Astrocyte (in vitro differentiated cells and primary cell): ENCODE measurements at places on chromosomes 5 and 9. TPM values are rescaled to one million over a fixed set of nuclear protein-coding genes. Genes with fewer than 3 reads are reported as not detected.

CCNI2 gene
- total RNA-seq: 0.16 and 0.24 TPM in 2 replicates

IFNB1 gene
- 2.5 and 3.2 TPM in 2 replicates for total RNA-seq

RGS3 gene
- total RNA-seq: 92.5 and 106 TPM in 2 replicates

GLDC gene
- total RNA-seq: 2.4 and 8.9 TPM in 2 replicates

ENTPD8 gene
- 0.11 TPM in 1 of 2 replicates, not detected in the other for total RNA-seq

PAM gene
- 259 and 301 TPM in 2 replicates for total RNA-seq

GCNT4 gene
- total RNA-seq: 9.0 and 9.4 TPM in 2 replicates

ARID3C gene
- 0.16 and 0.19 TPM in 2 replicates for total RNA-seq

SYK gene
- total RNA-seq: 0.07 and 0.41 TPM in 2 replicates

SLC4A9 gene
- 0.25 TPM in 1 of 2 replicates, not detected in the other for total RNA-seq

OSMR gene
- 38.6 and 39.2 TPM in 2 replicates for total RNA-seq

AGXT2 gene
- not detected in 2 replicates for total RNA-seq

SHISAL2B gene
- not detected in 2 replicates for total RNA-seq

ANKRD55 gene
- not detected in 2 replicates for total RNA-seq

IL6ST gene
- total RNA-seq: 141 and 158 TPM in 2 replicates

TAF1L gene
- total RNA-seq: 0.02 TPM in 1 of 2 replicates, not detected in the other

SLC6A7 gene
- total RNA-seq: not detected in 2 replicates

TTC16 gene
- total RNA-seq: not detected in 2 replicates

GMCL2 gene
- total RNA-seq: not detected in 2 replicates

PCDHB13 gene
- total RNA-seq: 3.3 TPM in 2 replicates

SUSD3 gene
- not detected in 2 replicates for total RNA-seq

DNAJB5 gene
- 27.3 and 27.8 TPM in 2 replicates for total RNA-seq

HMGCS1 gene
- 95.9 and 146 TPM in 2 replicates for total RNA-seq

CCT5 gene
- total RNA-seq: 240 and 276 TPM in 2 replicates

KLF9 gene
- 4.7 and 4.9 TPM in 2 replicates for total RNA-seq
